ENCODE measurements at places on chromosomes 6 and 20.

DNA sequence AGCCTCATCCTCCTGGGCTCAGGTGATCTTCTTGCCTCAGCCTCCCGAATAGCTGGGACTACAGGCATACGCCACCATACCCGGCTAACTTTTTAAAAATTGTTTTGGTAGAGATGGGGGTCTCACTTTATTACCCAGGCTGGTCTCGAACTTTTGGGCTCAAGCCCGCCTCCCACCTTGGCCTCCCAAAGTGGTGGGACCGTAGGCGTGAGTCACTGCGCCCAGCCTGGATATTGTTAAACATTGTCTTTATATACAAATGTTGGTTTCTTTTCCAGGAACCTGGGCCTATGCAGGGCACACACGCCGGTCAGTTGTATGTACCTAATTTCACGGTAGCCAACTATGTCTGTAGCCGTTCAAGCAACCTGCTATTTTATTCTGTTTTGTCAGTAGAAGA is 60.1 kb downstream of the SYNJ2 start:
- DNase-seq: no peak

DNA sequence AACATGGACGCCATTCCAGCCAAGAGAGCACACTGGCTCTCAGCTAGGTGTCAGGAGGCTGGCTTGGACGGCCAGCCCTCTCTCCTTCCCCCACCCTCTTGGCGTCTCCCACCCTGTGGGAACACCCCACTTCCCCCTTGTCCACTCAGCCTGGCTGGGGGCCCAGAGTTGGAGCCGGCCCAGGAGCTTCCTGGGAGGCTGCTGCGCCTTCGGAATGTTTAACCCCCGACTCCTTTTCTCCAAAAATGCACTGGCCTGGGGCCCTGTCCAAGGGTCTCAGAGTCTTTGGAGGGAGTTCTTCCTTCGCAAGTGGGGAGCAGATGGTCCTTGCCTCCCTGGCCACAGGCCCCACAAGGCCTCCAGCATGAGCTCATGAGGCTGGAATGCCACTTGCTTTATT is 4.1 kb downstream of the ADAM33 start:
- no peak for DNase-seq

GRCh38 chr20:23166563-23166962 is 80.4 kb upstream of the CD93 start:
- DNase-seq: no peak

- DNase-seq: no peak
Observed at GRCh38 chr6:157716251-157716995, 106.6 kb upstream of the SNX9 start.

GRCh38 chr20:59827138-59828056 is 106.0 kb downstream of the SYCP2 start:
- no peak for DNase-seq

GRCh38 chr6:72733045-72733444 is 111.2 kb downstream of the KCNQ5 start:
- no peak for DNase-seq

DNA sequence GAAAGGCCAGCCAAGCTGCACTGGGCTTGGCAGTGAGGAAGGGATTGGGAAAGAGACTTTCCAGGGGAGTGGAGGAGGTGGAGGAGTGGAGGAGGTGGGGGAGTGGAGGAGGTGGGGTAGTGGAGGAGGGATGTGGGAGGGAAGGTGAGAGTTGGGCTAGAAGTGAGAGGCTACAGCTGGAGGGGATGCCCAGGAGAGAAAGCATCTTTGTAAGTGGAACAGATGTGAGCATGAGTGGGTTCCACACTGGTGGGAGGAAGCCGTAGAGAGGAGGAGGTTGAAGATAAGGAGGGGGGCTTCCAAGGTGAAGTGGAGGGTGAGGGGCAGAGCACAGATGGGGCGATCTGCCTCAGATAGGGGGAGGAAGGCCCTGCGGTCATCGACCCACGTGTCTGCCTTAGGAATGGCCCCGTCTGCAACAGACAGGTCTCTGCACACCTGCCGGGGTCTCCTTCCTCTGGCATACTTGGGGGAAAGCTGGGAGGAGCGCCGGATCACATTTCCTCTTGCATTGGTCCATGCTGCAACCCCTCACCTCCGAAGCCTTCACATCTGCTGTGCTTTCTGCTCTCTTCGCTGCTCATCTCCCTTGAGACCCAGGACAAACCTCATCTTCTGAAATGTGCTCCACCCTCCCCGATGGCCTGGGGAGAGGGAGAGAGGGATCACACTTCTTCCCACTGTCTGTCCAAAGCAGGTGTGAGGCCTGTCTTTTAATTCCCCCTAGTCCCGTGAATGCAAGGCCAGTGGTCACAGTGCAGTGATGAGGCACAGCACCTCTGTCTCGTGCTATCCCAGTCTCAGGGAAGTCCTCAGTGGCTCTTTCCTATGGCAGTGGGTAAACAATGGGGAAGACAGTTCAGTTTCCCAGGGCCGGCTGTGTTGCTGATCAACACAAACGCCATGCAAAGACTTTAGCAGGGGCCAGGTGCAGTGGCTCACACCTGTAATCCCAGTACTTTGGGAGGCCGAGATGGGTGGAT is 48.6 kb upstream of the SNX9 start:
- peak; percentile 48 for DNase-seq

GRCh38 chr6:41430875-41431274 is 95.5 kb downstream of the NCR2 start:
- DNase-seq: peak; percentile 59

DNA sequence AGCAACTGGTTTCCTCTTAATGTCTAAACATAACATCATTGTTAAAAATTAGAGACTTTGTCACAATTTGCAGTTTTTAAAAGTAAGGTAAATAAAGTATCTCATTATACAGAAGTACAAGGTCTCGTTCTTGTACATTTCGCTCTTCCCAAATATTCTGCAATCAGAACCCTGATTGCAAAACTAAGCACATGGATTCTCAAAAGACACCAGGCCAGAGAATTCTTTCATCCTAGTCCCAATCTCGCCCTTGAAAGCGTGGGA is 355 bp upstream of the AKAP7 start:
- DNase-seq: no peak

- peak; percentile 61 for DNase-seq
Observed at GRCh38 chr20:63664861-63665594, 6.9 kb downstream of the RTEL1 start.

DNA sequence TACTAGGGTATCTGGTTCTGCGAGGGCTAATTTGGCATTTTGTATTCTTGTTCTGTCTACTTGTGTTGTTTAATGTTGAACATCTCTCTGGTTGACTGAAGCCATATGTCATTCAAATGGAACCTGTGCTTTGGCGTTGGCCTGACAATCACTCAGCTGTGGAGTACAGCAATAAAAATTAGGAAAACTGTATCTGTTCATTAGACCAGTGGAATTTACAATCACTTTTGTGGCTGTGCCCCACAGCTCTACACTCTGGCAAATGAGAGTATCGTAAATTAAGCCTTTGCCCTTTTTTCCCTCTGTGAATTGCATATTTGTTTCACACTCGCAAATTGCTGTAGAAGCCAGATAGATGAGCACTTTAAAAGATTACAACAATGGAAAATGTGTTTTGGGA is 102.0 kb downstream of the ARID1B start:
- no peak for DNase-seq

GRCh38 chr20:34703424-34704176 is 544 bp upstream of the TP53INP2 start:
- no peak for DNase-seq

- no peak for DNase-seq
Observed at GRCh38 chr20:58855506-58856389, 3.2 kb downstream of the GNAS start.

DNA sequence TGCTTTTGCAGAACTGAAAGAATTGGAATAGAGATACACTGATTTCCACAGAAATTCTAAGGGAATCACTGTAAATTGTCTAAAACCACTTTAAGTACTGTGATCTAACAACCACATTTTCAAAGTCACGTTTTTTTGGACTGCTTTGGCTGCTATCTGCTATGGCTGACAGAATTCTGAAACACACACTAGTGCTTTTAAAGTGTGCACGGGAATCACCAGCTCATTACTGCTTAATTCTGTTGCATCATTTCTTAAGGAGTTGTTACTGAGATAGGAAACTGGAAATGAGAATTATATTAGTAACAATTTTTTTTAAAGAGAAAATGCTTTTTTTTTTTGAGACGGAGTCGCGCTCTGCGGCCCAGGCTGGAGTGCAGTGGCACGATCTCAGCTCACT is 716.5 kb upstream of the NRSN1 start:
- DNase-seq: no peak

- no peak for DNase-seq
Observed at GRCh38 chr6:127382413-127382812, 39.0 kb upstream of the ECHDC1 start.

DNA sequence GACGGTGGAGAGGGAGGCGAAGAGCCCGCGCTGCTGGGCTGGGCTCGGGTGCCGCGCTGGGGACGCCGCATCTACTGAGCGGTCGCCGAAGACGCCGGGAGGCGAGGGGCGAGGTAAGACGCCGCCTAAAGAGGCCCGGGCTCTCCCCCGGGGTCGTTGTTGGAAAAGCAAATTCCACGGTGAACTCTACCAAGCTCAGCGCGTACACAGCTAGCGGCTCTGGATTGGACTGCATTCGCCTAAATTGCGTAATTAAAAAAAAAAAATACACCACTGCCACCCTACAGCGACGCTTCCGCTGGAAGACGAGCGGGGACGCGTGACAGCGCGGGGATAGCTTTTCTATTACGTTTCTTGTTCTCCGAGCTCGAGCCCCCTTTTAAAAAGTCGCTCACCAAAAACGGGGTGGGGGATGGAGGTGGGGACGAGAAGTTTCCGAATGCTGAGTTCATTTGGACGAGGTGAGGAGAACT is 92.0 kb upstream of the PRDM1 start:
- peak; percentile 63 for DNase-seq

DNA sequence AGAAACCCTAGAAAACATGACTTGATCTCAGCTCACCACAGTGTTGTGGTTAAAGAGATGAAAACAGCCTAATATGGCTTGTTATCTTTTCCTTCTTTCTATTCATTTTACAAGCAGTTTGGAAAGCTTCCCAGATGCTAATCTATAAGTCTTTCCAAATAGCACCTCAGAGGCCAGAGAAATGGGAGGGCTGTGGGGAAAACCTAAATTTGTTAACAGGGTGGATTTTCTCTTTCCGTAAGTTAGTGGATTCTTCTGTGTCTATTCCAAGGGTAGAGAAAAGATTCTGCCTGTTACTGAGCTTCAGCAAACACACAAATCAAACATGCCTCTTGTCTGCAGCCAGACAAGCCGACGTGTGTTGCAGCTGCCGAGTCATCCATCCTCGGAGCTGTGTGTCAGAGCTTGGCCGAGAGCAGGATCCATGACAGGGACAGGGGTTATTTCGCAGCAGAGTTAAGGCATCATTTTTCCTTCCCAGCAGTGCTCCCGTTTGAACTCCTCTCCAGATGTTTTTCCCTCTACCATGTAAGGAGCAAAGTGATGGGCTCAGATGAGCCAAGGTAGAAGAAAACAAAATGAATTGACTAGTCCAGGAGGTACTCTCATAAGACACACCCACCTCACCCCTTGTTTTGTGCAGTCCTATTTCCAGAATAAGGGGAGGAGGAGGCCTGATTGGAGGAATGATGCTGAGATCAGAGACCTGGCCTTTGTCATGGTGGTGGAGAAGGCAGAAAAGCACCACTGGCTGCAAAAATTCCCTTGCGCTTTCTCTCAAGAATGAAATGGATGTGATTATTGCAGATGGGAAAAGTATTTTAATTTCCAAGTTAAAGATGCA is 560.0 kb downstream of the C6orf118 start:
- no peak for DNase-seq

DNA sequence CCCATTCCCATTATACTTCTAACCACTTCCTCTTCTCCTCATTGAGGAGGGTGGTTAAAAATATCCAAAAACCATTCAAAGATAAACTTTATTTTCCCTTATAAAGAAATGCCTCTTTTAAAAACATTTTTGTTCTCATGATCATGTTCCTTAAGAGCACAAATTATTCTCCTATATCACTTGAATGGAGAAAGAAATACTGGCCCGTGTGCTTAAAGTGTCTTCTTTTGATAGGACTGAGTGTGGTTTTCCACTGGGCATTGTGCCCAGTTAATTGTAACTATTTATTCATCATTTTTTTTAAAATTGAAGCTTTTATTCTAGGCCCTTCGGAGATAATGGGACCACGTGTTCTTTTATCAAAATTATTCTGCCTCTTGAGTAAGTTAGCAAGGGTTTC is 871.5 kb downstream of the QKI start:
- no peak for DNase-seq

- peak; percentile 57 for DNase-seq
Observed at GRCh38 chr6:170178561-170179477, 112.1 kb downstream of the DLL1 start.

- no peak for DNase-seq
Observed at GRCh38 chr6:48229841-48230240, 118.8 kb upstream of the PTCHD4 start.

GRCh38 chr6:118869894-118870589 is 23.9 kb upstream of the ASF1A start:
- DNase-seq: no peak

- DNase-seq: no peak
Observed at GRCh38 chr20:33072813-33073212, 6.6 kb upstream of the BPIFB4 start.

- DNase-seq: no peak
Observed at GRCh38 chr20:48571949-48572847, 255.6 kb downstream of the PREX1 start.

DNA sequence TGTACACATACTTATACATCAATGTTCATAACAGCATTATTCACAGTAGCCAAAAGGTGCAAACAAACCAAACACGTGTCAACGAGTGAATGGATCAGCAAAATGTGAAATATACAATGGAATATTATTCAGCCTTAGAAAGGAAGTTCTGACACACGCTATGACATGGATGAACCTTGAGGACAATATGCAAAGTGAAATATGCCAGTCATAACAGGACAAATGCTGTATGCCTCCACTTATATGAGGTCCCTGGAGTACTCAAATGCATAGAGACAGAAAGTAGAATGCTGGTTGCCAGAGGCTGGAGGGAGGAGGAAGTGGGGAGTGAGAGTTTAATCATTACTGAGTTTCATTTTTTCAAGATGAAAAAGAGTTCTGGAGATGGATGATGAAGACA is 37.8 kb upstream of the IGF2R start:
- no peak for DNase-seq

- no peak for DNase-seq
Observed at GRCh38 chr6:104286641-104287040, 573.1 kb downstream of the HACE1 start.

GRCh38 chr6:116586738-116587137 is 15.4 kb downstream of the RWDD1 start:
- no peak for DNase-seq

GRCh38 chr6:159378411-159379328 is 209.5 kb downstream of the FNDC1 start:
- DNase-seq: no peak

GRCh38 chr6:118207947-118208346 is 300.9 kb downstream of the SLC35F1 start:
- no peak for DNase-seq

- no peak for DNase-seq
Observed at GRCh38 chr20:46279103-46279502, 29.2 kb downstream of the CDH22 start.

DNA sequence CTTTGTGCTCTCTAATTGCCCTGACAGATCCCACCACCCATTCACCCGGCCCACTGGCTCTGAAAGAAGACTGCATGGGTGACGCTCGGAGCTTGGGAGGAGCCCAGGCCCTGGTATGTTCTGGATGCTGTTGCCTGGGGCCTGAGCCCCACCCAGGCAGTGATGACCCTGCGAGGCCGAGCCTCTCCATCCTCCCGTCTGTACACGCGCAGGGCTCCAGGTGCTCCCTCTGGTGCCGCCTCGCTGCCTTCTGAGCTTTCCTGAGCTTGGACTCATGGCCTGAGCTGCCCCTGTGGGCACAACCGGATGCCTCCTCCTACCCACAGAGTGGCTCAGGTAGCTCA is 61.2 kb downstream of the STK35 start:
- no peak for DNase-seq
